ENCODE measurements at places on chromosomes 13 and 19. TPM values are rescaled to one million over a fixed set of nuclear protein-coding genes. Genes with fewer than 3 reads are reported as not detected.

Gene CBARP
- polyA plus RNA-seq = 0.90 TPM

Gene EIF3K
- polyA plus RNA-seq = 339 TPM

Gene ZNF534
- 0.57 TPM for polyA plus RNA-seq

Gene GNA15
- 1.00 TPM for polyA plus RNA-seq

Gene TUBB4A
- 24.5 TPM for polyA plus RNA-seq

Gene CRTC1
- 12.0 TPM for polyA plus RNA-seq

Gene CRX
- polyA plus RNA-seq = not detected

Gene LHFPL6
- polyA plus RNA-seq = 42.8 TPM

Gene ZNF442
- 8.4 TPM for polyA plus RNA-seq

Gene DENND1C
- 38.3 TPM for polyA plus RNA-seq

Gene LRRC25
- polyA plus RNA-seq = 1.2 TPM

Gene SULT2B1
- 0.29 TPM for polyA plus RNA-seq

All from right renal cortex interstitium (tissue), 3 donors.